Hematopoietic multipotent progenitor cell treated with erythropoietin and hydrocortisone succinate and interleukin-3 and kit ligand, for 15 days (in vitro differentiated cells): ENCODE measurements at places on chromosomes 12 and 14.
A peak's percentile ranks its signal among the peaks of the same experiment; 100 is the strongest.

GRCh38 chr12:97005646-97006045 is 98.6 kb downstream of the NEDD1 start:
- no peak for DNase-seq

GRCh38 chr14:52873065-52873464 is 77.8 kb downstream of the FERMT2 start:
- no peak for DNase-seq

- DNase-seq: no peak
Measured at GRCh38 chr14:64807551-64807950, 72.2 kb downstream of the SPTB start.

GRCh38 chr12:11107719-11108118 is 15.6 kb upstream of the TAS2R43 start:
- DNase-seq: no peak

GRCh38 chr12:130989391-130989790 is 35.7 kb downstream of the ADGRD1 start:
- DNase-seq: no peak

DNA sequence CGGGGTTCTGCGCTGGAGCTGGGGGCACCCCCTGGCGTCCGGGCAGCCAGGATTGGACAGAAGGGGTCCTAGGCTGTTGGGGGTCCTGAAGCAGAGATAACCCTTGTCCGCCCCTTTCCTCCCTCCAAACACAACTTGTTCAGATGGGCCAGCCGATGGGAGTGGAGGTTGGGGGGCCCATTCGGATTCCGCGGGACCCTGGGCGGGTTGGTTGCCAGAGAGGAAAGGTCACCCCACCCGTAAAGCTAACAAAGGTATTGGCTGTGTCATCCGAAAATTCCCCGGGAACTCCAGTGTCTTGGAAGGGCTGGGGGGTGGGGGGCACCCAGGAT is 1.3 kb downstream of the FAM222A start:
- no peak for DNase-seq

DNA sequence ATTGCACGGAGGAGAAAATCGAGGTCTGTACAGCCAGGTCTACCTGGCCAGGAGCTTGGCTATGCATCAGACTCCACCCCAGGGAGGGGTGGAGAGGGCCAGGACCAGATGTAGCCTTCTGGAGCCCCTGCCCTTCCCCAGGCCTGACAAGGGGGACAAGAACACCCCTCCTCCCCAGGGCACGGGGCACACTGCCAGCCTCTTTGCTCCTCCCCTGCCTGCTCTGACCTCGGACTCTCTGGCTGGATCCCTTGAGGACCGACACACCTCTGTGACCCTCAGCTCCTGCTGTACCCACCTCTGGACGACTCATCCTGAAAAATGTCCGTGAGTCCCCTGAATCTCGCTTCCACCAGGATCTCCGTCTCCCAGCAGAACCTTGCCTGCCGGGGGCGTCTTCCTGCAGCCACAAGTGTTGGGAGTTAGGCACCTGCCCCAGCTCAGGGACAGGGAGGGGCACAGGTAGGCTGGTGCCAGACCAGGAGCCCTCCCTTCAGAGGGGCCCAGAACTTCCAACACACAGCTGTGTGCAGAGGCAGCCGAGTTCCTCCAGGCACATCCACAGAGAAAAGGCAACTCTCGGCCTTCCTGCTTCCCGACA is 21.8 kb downstream of the AHNAK2 start:
- DNase-seq: no peak

- no peak for DNase-seq
Measured at GRCh38 chr12:107511292-107511691, 174.3 kb upstream of the PWP1 start.

DNA sequence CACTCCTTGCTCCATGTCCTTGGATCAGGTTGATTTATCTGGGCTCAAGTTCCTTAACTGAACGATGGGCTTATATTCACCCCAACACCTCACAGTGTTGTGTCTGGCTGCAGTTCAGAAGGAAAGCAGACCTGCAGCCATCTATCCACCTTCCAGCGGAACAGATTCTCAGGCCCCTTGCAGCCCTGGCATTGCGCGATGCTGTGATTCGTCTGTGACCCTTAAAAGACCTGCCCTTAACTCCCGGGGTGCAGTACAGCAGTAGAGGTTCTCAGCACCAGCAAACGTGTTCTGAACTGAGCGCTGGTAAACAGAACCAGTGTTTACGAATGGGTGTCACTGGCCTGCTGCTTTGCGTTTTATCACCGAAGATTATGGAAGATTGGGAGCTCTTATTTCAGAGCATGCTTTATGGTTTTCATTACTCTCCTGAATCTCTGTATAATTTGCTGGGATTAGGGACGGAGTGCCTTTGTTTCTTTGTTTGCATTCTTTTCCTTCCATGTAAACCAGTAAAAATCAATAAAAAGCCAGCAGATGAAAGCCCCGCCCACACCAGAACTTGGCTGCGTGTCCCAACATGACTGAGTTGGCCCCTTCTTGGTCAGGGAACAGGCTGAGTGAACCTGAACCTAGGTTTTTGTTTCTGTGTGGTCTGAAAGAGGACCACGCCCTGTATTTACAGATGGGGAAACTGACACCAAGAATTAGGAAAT is 286.7 kb upstream of the CRY1 start:
- no peak for DNase-seq

DNA sequence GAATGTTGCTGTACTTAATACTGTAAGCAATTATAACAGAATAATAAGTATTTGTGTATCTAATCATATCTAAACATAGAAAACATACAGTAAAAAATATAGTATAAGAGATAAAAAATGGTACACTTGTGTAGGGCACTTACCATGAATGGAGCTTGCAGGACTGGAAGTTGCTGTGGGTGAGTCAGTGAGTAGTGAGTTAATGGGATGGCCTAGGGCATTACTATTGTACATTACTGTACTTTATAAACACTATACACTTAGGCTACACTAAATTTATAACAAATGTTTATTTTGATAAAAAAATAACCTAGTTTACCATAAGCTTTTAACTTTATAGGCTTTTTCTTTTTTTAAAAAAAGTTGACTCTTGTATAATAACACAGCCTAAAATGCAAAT is 1071.2 kb upstream of the SEL1L start:
- no peak for DNase-seq

DNA sequence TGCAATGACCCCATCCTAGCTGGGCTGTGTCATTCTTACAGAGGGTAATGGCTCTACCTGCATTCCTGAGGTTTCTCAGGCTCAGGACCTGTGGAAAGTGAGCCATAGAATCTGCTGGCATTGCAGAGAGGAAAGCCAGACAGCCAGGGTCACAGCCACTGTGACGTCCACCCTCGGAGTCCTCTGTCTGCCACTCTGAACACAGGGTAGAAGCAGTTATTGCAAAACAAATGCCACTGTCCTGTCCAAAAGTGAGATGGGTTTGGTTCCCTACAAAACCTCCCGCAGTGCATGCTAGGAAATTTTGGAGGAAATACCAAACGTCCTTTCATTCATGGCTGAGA is 37.8 kb downstream of the TNFAIP2 start:
- no peak for DNase-seq

- no peak for DNase-seq
Measured at GRCh38 chr12:19896041-19896440, 456.7 kb downstream of the AEBP2 start.

GRCh38 chr14:94374749-94375260 is 13.6 kb downstream of the SERPINA1 start:
- DNase-seq: no peak

DNA sequence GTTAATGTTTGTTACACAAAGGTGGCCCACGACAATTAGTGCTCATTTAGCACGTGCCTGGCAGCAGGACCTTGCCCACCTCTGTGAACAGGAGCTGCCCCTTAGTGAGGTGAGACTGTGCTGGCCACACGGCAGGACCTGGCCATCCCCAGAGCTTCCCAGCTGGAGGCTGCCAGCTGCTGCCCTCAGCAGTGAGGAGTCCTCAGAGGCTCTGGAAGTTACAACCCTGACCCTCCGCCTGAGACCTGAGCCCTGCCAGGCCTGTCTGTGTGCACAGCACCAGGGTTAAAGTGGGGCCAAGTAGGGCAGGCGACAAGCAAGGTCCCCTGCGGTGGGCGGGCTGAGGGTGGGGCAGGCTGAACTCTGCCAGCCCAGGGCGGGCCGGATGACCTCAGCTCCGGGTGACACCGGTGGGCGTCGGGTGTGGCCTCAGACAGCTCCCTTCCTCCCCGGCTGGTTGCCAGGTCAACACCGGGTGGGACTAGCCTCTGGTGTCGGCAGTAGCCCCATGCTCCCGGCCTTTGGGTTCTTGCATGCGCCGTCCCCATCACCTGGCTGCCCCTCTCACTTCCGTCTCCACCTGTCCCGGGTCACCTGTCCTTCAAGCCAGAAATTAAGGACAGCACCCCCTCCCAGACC is 9.2 kb upstream of the LBHD2 start:
- DNase-seq: peak; percentile 68

- DNase-seq: no peak
Measured at GRCh38 chr14:93536945-93537344, 106.2 kb downstream of the UNC79 start.

DNA sequence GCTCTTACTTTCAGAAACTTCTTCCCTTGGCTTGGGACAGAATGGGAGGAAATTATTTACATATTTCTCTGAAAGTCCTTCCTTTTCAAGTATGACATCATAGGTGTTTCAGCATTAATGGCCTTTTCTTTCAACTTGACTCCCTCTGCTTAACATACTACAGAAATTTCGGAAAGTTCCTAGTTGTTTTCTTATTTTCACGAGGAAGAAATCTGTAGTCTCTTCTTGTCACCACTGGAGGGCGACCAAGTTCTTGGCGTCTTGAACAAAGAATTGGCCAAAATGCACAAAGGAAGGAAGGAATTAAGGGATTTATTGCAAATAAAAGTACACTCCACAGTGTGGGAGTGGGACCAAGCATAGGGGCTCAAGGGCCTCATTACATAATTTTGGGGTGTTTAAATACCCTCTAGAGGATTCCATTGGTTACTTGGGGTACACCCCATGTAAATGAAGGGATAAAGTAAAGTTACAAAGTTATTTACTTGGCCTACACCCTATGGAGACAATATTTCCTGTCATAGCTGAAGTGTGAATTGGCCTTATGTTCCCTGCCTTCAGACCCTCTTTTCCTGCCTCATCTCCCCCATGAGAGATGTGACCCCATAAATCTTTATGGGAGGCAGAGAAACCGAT is 70.4 kb downstream of the RPL10L start:
- peak; percentile 2 for DNase-seq

- no peak for DNase-seq
Measured at GRCh38 chr12:46404733-46405132, 32.2 kb upstream of the SLC38A2 start.

- no peak for DNase-seq
Measured at GRCh38 chr12:129696405-129696804, 207.4 kb downstream of the TMEM132D start.

GRCh38 chr14:59253527-59253926 is 65.1 kb downstream of the DAAM1 start:
- DNase-seq: no peak

DNA sequence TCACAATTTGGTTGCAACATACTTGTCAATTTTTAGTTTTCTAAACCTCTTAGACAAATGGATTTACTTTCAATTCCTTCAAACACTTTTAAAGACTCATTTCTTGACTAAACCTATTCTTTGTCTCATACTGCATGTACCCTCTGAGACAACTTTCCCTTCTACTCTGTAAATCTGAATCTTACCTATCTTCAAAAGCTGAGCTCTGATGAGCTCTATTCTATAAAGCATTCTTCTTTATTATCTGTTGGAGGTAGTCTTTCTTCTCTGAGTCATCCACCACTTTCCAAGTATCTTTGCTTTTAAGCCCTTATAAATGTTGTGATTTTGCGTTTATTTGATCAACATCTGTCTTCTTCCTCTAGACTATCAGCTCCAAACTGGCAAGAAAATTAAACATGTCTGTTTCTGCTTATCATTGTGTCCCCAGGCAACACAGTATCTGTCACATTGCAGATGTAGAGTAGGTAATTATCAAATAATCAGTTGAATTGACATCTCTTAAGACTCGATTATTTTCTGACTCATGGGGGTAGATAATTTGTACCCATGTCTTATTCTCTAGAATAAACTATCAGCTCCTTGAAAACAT is 265.6 kb upstream of the FAR2 start:
- no peak for DNase-seq

- DNase-seq: no peak
Measured at GRCh38 chr14:30115756-30116155, 188.1 kb upstream of the PRKD1 start.

GRCh38 chr12:13661005-13661887 is 320.2 kb downstream of the GRIN2B start:
- DNase-seq: peak; percentile 3

- DNase-seq: peak; percentile 57
Measured at GRCh38 chr12:21657326-21658077, at the start of gene LDHB. Gene LDHB, minus strand, starts transcription at chr12:21657842. Its CDS starts 3,171 bp downstream, at chr12:21654671.

- no peak for DNase-seq
Measured at GRCh38 chr12:23899434-23899833, 50.0 kb downstream of the SOX5 start.

DNA sequence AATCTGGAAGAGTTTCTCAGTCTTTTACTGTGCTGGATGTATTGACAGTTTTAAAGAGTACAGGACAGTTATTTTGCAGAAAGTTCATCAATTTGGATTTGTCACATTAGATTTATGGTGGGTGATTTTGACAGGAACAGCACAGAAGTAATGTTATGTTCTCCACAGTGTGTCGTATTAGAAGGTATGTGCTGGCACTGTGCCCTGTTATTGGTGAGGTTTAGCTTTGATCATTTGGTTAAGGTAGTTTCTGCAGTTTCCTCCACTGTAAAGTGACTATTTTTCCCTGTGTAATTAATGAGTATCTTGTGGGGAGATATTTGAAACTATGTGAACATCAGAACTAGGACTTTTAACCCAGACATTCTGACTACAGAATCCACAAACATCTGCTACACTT is 308.5 kb upstream of the TBX3 start:
- DNase-seq: no peak

DNA sequence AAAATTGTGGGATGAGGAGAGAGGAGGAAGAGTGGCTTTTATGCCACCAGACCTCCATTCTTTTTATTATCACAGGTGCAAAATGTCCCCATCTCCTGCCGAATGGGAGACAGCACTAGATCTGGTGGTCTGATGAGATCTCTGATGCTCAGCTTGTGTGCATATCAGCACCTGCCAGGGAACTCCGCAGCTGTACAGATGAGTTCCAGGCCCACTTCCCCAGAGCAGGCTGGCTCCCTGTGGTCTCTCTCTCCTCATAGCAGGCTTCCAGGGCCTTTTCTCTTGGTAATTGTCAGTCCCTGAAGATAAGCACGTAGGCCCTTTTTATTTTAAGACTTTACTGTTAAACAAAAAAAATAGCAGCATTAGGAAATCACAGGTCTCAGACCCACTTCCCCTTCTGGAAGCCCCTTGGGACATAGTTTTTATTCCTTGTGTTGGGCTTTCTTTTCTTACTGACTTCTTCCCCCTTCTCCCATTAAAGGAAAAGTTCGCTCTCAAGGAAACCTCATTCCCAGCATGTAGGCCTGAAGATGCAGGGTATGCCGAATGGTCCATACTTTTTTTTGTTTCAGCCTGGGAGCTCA is 4.5 kb upstream of the TBC1D30 start:
- no peak for DNase-seq

GRCh38 chr14:83940253-83940652 is 1589.7 kb upstream of the FLRT2 start:
- DNase-seq: no peak
